Muscle of back (tissue), 13 donors: ENCODE measurements at places on chromosomes 1 and 21.
A peak's percentile ranks its signal among the peaks of the same experiment; 100 is the strongest.

GRCh38 chr1:87064986-87065385 is 150.6 kb downstream of the HS2ST1 start:
- DNase-seq, result no peak

GRCh38 chr1:11944358-11944931 is 9.9 kb downstream of the PLOD1 start:
- peak; percentile 71 for DNase-seq

- DNase-seq, result no peak
Observed at GRCh38 chr1:201252944-201253371, 30.3 kb upstream of the PKP1 start.

DNA sequence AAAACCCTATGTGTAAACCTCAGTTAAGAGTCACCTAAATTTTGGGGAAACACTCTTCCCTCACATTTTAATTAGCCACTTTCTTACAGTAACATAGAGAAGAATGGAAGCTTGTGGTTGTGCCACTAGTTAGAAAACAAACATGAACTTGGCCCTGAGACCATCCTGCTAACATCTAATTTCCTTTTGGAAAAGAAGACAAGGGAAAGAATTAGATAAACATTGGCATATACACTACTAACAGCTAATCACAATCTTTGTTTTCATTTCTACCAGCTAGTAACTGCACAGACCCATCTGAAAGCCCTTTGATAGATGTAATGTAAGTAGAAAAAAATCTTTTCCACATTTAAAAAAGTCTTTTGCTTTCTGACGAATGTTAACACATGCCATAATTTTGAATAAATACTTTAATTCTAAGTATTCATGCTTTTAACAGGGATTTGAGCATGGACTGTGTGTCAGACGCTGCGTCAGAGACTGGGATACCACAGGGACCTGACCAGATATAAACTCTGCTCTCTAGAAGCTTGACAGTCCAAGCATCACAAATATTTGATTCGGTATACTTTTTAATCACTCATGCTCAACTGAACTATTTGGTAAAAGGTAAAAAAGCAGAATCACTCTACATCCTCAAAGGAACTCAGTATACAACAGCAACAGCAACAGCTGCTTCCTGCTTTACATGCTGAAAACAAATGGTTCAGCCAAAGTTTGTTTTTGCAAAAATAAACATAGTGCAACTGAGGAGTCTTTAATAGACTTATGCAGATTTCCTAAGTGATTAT is 30.2 kb downstream of the DPH5 start:
- no peak for DNase-seq
